NCI-H1930 (cell line): ENCODE measurements at places on chromosomes 3 and 15.

DNA sequence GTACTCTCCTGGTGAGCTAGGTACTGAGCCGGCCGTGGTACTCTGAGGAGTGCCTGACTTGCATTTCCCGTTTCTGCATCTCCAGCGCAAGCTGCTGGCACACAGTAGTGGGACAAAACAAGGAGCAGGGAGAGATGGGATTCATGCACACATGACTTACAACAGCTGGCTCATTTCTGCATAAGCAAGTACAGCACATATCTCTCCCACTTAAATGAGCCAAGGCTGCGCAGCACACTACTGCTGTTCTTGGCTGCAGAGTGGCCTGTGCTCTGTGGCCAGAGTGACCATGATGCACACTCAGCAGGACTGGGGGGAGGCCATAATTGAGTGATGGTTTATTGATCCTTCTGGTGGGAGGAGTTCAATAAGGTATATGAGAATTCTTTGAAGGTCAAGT lies 59.2 kb upstream of the ABHD17C start:
- DNase-seq, result no peak

DNA sequence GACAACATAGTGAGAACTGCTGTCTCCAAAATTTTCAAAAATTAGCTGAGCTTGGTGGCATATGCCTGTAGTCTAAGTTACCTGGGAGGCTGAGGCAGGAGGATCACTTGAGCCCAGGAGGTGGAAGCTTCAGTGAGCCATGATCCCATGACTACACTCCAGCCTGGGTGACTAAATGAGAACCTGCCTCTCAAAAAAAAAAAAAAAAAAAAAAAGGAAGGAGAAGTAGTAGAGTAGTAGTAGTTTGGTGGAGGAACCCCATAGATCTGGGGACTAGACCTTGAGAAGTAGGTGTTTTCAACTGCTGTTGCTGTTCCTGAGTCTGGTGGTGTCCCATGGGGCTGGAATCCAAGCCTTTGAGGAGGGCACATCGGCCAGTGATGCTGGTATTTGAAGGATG lies 38.4 kb upstream of the UBE2E2 start:
- DNase-seq, result no peak

- no peak for DNase-seq
Measured at GRCh38 chr3:98561727-98562521, 30.1 kb downstream of the GPR15 start.

GRCh38 chr3:100981164-100981911 lies 11.9 kb downstream of the ABI3BP start:
- no peak for DNase-seq

DNA sequence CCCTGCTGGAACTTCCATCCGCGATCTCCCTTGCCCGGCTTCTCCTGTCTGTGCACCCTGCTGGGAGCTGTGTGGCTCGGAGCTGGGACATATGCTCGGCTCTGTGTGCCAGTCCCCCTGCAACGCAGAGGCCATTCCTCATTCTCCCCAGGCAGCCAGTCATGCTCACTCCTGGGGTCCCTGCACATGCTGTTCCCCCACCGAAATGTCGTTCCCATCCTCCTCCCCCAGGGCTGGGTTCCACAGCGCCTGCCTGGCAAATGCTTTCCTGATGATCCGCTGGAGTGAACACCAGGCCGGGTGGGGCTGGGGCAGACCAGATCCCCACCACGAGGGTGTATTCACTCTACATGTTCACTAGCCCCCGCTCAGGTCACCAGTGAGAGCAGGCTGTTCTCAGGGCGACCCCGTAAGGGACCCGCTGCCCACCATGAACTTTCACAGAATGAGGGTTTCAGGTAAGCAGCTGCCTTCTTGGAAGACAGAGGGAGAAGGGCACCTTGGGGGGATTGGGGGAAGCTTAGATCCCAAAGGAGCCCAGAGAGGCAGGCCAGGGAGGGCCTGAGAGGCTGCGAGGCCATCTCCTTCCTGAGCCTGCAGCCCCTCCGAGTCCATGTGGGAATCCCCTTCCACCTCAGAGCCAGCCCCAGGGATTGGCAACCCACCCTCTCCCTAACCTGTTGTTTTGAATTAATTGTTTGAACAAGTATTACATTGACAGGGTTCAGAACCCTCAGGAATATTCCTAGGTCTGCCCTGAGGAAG lies 88.7 kb upstream of the IQSEC1 start:
- no peak for DNase-seq

DNA sequence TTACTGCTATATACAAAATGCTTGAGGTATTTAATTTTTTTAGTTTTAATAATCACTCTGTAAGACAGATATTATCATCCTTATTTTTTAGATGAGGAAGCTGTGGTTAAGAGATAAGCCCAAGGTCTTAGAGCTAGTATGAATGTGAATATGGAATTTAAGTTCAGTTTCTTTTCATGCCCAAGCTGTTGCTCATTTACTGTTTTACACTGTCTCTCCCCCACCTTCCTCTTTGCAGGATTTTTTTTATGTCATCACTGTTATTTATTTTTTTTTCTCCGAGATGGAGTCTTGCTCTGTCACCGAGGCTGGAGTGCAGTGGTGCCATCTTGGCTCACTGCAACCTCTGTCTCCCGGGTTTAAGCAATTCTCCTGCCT lies 22.5 kb downstream of the MAP2K5 start:
- DNase-seq, result no peak

DNA sequence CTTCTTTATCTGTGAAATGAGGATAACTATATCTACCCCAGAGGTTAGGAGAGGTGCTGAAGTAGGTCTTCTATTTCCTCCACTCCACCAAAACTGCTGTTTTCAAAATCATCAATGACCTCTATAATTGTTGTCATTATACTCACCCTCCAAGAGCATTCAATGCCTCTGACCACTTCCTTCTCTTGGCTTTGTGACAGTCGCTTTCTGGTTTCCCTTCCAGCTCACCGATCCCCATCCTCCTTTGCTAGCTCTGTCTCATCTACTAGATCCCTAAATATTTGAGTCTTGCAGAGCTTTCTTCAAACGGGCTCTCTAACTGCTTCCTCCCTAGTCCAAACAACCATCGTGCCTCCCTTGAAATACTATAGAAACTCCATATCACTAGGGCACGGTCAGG lies 153.5 kb downstream of the RPLP1 start:
- no peak for DNase-seq

GRCh38 chr3:39502838-39503145 lies 35.3 kb downstream of the MOBP start:
- no peak for DNase-seq

DNA sequence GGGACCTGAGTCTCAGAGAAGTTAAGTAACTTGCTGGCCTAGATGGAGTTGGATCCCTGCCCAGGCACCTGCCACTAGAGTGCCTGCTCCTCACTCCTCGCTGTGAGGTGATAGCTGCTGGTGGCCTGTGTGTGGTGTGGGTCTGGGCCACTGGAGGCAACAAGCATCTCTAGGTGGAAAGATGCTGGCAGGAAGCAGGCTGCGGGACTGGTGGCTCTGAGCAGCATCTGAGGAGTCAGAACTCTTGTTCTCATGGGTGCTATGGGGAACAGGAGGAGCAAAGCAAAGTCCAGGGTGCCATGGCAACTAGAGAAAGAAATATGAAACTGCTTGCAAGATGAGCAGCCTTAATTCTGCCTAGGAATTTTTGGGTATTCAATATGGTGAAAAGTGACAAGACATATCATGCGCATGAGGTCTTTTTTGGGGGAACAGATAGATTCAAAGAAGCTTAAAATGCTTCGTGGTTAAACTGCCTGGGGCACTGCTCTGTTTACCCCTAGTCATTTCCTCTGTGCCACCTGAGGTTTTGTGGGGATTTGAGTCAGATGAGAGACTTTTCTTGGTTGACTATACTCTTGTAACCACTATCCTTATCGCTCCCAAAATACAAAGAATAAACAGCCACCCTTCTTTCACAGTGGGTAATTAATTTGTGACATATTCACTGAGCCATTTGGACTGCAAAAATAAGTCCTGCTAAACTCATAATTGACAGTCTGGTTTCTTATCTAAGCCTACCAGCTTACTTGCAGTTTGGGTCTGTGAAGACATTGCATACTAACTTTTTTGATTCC lies 50.3 kb downstream of the MED12L start:
- DNase-seq, result no peak

GRCh38 chr15:93221759-93222158 lies 132.7 kb upstream of the RGMA start:
- no peak for DNase-seq

DNA sequence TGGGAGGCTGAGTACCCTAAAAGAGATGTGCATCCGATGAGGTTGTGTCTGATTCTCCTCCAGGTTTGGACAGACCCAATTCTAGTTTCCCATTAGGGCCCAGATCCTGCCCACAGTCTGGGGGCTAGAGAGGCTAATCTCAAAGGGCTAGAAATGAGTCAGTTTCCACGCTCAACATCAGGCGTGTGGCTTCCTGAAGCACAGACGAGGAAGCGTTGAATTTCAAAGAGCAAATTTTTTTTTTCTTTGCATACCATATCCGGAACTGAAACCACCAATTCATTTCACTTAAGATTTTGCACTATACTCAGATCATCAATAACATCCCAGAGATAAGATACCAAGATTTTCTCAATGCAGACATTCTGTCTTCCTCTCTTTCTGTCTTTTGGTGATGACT lies 173.8 kb upstream of the BCL6 start:
- DNase-seq, result no peak

- no peak for DNase-seq
Measured at GRCh38 chr15:60212536-60212935, 185.2 kb downstream of the ANXA2 start.

- no peak for DNase-seq
Measured at GRCh38 chr15:71057581-71057980, 57.7 kb upstream of the THSD4 start.

- DNase-seq, result no peak
Measured at GRCh38 chr3:66050821-66051220, 12.1 kb upstream of the MAGI1 start.

GRCh38 chr3:128426128-128426921 lies 40.4 kb downstream of the DNAJB8 start:
- DNase-seq, result no peak

- no peak for DNase-seq
Measured at GRCh38 chr3:142445816-142446254, 2.0 kb downstream of the XRN1 start.

DNA sequence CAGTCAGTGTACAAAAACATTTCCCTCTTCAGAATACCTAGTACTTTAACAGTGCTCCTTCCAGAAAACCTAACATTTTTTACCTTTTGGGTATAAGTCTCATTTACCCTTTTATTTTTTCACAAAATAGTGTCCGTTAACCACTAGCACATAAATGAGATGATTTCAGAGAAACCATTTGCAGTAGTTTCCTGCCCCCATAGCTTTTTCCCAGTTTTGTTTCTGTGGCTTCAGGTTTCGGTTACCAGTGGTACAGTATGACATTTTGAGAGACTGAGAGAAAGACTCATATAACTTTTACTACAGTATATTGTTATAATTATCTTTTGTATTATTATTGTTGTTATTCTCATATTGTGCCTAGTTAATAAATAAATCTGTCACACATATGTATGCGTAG lies 6.2 kb upstream of the RBMS3 start:
- DNase-seq, result no peak

GRCh38 chr3:100973594-100973993 lies 19.6 kb downstream of the ABI3BP start:
- no peak for DNase-seq

DNA sequence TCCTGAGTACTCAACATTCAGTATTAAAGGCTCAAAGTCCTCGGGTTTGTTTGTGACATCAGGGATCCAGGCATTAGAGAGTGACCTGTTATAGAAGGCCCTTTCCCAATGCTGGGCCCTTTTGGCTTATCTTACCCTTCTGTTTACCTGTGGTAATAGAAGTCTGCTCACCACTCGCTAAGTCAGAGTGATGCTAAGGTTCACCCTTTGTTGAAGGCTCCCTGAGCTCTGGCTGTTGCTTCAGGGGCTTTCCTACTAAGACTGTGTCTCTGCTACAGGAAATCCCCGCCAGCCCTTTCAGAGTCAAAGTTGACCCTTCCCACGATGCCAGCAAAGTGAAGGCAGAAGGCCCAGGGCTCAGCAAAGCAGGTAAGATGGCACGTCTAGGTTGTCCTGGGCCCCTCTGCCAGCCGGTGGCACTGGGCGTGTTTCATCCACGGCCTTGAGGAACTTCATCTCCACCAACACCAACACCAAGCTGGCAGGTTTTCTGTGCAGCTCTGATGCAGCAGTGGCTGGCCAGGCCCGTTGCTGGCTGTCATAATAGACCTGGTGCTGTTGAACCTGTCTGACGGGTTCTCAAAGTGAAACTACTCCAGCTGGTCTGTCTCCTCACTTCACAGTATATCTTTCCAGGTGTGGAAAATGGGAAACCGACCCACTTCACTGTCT lies 99.1 kb downstream of the DNASE1L3 start:
- DNase-seq, result no peak

DNA sequence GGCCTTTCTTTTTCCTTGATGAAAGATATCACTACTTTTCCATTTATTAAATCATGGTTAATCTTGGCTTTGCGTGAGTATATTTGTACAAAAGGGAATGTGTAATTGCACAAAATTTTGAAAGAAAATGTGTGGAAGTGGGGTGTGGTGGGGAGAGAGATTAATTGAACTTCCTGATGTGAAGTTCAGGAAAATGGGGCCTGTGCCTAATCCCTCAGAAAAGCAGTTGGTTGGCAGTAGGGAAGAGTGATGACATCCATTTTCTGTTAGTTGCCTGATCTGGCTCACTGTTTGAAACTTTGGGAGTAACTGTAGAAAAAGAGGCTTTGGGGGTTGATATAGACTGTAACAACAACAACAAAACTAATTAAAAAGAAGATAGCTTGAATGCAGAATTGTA lies 10.8 kb upstream of the IL20RB start:
- DNase-seq, result no peak

DNA sequence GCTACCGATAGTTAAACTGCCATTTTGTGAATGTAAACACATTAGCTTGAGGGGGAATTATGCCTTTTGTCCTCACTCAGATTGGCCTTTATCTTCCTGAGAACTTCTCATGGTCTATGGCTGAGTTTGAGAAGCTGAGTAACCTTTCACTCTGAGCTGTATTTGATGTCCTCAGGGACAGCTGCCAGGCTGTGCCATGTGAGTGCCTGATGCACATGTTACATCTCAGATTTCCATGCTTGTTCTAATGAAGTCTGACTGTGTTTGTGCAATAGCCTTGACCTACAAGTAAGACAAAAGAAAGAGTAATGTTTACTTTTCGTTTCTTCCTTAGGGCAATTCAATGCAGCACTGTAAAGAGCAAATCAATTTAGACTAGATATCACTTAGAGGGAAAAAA lies 44.1 kb upstream of the ARL6 start:
- peak; percentile 20 for DNase-seq

DNA sequence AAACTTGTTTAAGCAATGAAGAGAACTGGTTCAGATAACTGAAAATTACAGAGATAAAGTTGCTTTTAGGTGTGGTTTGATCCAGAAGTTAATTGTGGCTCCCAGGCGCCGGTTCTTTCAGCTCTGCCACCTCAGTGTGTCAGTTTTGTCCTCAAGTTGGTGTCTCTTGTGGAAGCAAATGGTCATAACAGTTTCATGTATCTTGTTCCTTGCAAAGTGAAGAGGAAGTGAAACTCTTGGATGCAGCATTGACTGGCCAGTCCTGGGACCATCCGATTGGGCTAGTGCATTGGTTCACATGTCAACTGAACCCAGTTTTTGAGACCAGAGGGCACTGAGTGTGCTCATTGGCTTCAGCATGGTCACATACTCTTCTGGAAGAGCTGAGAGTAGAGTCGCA lies 181.4 kb upstream of the GRM7 start:
- no peak for DNase-seq
